Mammary microvascular endothelial cell (primary cell): ENCODE measurements at places on chromosomes 13 and 19. TPM values are rescaled to one million over a fixed set of nuclear protein-coding genes. Genes with fewer than 3 reads are reported as not detected.

The SH2D3A gene
- 1.2 and 2.1 TPM in 2 replicates for total RNA-seq

The SLC25A41 gene
- total RNA-seq: not detected in 2 replicates

The CDC37 gene
- 343 and 390 TPM in 2 replicates for total RNA-seq

The CEACAM16 gene
- not detected in 2 replicates for total RNA-seq

The FBXW9 gene
- total RNA-seq: 11.2 and 12.2 TPM in 2 replicates

The CD209 gene
- not detected in 2 replicates for total RNA-seq

The LNX2 gene
- 5.7 and 5.8 TPM in 2 replicates for total RNA-seq
